ENCODE measurements at places on chromosomes 13 and 19.
A peak's percentile ranks its signal among the peaks of the same experiment; 100 is the strongest.

DNA sequence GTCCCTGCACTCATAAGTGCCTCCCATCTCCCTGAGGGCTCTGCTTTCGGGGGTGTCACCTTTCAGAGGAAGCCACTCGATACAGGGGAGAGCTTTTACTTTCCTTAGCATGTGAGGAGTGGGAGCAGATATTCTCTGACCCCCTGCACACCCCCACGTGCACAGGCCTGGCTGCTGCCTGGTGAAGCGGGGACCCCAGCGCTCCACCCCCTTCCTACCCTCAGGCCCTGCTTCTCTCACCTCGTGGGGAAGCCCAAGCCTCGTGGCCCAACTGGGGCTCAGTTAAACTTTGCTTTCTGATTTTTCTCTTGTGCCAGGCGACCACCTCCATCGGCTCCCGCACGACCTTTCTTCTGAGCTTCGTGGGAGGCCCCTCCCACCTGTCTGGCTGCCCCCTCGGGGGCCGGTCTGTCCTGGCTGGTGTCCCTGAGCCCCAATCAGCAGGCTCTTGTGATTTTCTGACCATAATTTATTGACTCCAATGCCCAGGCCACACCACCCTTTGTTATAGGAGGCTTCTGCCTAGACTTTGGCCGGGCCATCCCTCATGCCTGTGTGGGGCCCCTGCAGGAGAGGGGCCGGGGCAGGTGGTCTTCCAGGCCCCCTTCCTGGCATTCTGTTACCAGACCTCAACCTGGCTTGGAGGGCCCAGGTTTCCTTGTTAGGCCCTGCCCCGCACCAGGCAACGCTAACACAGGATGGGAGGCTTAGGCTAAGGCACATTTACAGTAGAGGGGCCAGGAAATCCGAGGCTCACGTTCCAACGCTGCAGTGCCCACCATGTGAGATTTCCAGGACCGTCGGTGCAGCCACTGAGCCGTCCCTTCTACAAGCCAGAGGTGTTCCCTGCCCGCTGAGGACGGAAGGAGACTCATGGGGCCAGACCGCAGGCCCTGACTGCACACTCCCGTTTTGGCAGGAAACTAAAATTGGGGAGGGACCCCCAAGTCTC, 3.7 kb downstream of the TMED1 start:
- no peak overlapping the region for H3K4me3 ChIP-seq
- peaks cover 16% of the 10 kb centered on the region for H3K4me1 ChIP-seq
- H3K36me3 ChIP-seq = peaks cover 57% of the 10 kb centered on the region
- H3K27me3 ChIP-seq = no peaks in the 10 kb centered on the region
- no peak for DNase-seq

GRCh38 chr19:38093587-38093986, 130.4 kb downstream of the DPF1 start:
- no peak overlapping the region for H3K4me3 ChIP-seq
- peaks cover 3% of the 10 kb centered on the region for H3K36me3 ChIP-seq
- peak overlapping the region; percentile 72 for H3K27ac ChIP-seq

GRCh38 chr19:49556412-49557398, 23.7 kb downstream of the NOSIP start:
- H3K4me3 ChIP-seq = peak overlapping the region; percentile 56
- no peak for DNase-seq
- no peak overlapping the region for H3K27ac ChIP-seq
- peaks cover 59% of the 10 kb centered on the region for H3K4me1 ChIP-seq

- H3K4me3 ChIP-seq = peak overlapping the region; percentile 31
- peaks cover 12% of the 10 kb centered on the region for H3K4me1 ChIP-seq
- peaks cover 6% of the 10 kb centered on the region for H3K27me3 ChIP-seq
- H3K27ac ChIP-seq = peak overlapping the region; percentile 64
These were observed 989 bp upstream of the SSC5D start for GRCh38 chr19:55486971-55487923.

- H3K4me1 ChIP-seq = no peaks in the 10 kb centered on the region
- DNase-seq = no peak
- H3K4me3 ChIP-seq = no peak overlapping the region
- H3K36me3 ChIP-seq = no peaks in the 10 kb centered on the region
- no peak overlapping the region for H3K27ac ChIP-seq
- no peaks in the 10 kb centered on the region for H3K27me3 ChIP-seq
These were observed 7.4 kb upstream of the ZDHHC20 start for GRCh38 chr13:21466527-21466926.

- H3K4me1 ChIP-seq = no peaks in the 10 kb centered on the region
- no peak for DNase-seq
- no peaks in the 10 kb centered on the region for H3K36me3 ChIP-seq
- no peaks in the 10 kb centered on the region for H3K27me3 ChIP-seq
- H3K27ac ChIP-seq = no peak overlapping the region
- H3K4me3 ChIP-seq = no peak overlapping the region
These were observed 318.4 kb downstream of the DCLK1 start for GRCh38 chr13:35812736-35813135.

DNA sequence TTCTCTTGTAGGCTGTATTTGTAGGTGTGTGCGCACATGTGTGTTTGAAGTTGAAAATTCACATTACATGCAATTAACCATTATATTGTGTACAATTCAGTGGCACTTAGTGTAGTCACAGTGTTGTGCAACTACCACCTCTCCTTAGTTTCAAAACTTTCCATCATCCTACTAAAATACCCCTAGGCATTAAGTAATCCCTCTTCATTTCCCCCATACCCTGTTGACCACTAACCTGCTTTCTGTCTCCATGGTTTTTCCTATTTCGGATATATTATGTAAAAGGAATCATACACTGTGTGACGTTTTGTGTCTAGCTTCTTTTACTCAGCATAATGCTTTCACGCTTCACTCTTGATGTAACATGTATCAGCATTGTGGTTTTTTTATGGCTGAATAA, 16.1 kb downstream of the LSM14A start:
- H3K4me3 ChIP-seq = peak overlapping the region; percentile 10
- peaks cover 65% of the 10 kb centered on the region for H3K4me1 ChIP-seq
- H3K27ac ChIP-seq = peak overlapping the region; percentile 41
- no peak for DNase-seq
- H3K27me3 ChIP-seq = no peaks in the 10 kb centered on the region
- H3K36me3 ChIP-seq = peaks cover 15% of the 10 kb centered on the region

DNA sequence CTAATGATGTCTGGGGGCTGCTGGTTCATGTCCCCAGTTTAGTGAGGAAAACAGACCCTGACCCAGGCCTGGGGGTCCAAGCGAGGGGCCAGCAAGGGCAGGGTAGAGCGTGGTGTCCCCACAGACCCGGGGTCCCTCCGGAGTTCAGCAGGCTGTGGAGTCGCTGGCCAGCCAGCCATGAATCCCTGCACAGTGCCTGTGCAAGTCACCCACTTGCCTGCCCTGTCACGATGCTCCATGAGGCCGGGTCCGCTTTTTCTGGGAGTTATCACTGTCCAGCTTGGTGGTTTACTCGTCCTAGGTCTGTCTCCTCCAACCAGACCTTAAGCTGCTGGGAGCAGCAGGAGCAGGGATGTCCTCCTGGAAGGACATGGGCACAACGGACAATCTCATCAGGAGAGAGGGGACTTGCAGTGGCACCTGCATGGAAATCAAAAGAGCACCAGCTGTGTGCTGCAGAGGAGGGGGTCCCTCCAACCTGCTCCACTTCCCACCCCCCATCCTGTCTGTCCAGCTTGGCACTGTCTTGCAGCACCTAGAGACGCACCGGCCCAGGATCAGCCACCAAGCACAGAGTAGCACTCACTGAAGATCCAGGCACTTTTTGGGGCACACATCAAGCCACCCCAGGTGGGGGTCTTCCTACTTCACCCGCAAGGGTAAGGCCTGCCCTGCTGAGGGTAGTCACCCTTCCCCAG, 121.8 kb downstream of the URI1 start:
- DNase-seq = no peak
- no peaks in the 10 kb centered on the region for H3K4me1 ChIP-seq
- H3K4me3 ChIP-seq = no peak overlapping the region
- H3K36me3 ChIP-seq = no peaks in the 10 kb centered on the region

DNA sequence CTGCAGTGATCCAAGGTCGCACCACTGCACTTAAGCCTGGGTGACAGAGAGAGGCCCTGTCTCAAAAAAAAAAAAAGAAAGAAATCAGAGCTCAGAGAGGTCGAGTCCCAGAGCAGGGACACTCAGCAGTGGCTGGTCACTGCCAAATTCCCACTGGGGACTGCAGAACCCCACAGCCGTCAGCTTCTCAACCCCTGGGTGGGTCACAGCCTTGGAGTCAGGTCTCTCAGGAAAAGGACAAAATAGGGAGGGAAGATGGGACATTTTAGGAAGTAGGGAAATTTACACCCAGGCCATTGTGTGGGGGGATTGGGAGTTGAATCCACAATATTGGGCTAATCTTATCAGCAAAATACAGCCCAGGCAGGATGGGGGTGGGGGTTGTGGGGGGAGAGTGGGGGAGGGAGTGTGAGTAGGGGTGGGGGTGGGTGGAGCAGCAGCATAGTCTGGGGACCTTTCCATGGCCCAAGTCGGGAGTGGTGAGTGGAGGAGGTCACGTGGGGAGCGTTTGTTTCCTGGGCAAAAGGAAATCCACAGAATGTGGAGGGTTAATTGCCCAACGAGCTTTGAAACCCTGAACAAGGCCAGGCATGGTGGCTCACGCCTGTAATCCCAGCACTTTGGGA, 5.0 kb upstream of the CCDC194 start:
- no peak for DNase-seq
- H3K4me3 ChIP-seq = no peak overlapping the region
- H3K36me3 ChIP-seq = peaks cover 33% of the 10 kb centered on the region
- H3K27ac ChIP-seq = peak overlapping the region; percentile 25
- H3K27me3 ChIP-seq = no peaks in the 10 kb centered on the region

- H3K27ac ChIP-seq = no peak overlapping the region
- H3K4me1 ChIP-seq = no peaks in the 10 kb centered on the region
- peaks cover 18% of the 10 kb centered on the region for H3K36me3 ChIP-seq
- H3K4me3 ChIP-seq = no peak overlapping the region
- H3K27me3 ChIP-seq = no peaks in the 10 kb centered on the region
These were observed 61.9 kb downstream of the DPF1 start for GRCh38 chr19:38162094-38162493.

DNA sequence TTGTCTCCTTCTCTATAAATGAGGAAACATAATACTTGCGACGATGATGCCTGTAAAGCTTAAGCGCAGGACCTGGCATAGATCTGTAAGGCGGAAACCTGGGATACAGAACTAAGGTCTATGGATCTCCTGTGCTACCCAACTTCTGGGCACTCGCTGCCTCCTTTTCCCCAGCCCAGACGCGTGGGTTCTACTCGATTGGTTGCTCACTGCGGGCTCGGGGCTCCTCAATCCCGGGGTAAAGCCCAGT, 615 bp upstream of the PSMC4 start:
- peak overlapping the region; percentile 97 for H3K4me3 ChIP-seq
- peak overlapping the region; percentile 98 for H3K27ac ChIP-seq
- no peaks in the 10 kb centered on the region for H3K27me3 ChIP-seq
- DNase-seq = no peak
- H3K36me3 ChIP-seq = peaks cover 35% of the 10 kb centered on the region
- peaks cover 38% of the 10 kb centered on the region for H3K4me1 ChIP-seq

GRCh38 chr13:80441968-80442367, 101.0 kb upstream of the SPRY2 start:
- no peaks in the 10 kb centered on the region for H3K27me3 ChIP-seq
- no peak overlapping the region for H3K27ac ChIP-seq
- no peaks in the 10 kb centered on the region for H3K36me3 ChIP-seq
- DNase-seq = no peak

DNA sequence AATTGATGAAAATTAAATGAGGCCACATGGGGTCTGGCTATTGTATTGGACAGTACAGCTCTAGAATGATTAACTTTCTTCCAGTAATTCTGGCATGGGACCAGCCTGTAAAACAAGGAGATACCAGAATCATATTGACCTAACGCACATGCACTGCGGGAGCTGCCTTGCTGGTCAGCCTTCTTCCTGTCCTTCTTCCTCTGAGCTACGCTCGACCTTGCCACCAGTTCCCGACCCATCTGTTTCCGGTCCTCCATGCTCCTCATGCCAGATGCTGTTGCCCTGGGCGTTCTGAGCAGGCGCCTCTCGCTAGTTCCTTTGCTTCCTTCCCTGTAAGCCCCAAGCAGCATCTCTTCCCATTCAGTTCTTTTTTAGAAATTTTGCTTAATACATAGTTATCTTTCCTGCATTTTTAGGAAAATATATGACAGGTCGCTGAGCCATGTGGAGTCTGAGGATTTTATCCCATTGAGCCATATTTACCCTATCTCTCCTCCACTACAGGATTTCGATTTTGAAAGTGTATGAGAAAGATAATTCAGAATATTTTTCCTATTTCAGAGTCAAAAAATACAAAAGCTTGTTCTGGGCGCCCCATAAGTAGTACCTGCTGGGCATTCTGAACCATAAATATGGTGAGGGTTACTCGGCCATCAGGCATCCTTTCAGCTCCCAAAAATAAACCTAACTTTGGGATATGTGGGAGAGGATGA, 38.6 kb downstream of the TNFRSF19 start:
- no peak for DNase-seq
- H3K27ac ChIP-seq = no peak overlapping the region
- H3K4me1 ChIP-seq = no peaks in the 10 kb centered on the region
- H3K36me3 ChIP-seq = no peaks in the 10 kb centered on the region
- H3K4me3 ChIP-seq = no peak overlapping the region
